ENCODE measurements at places on chromosomes 11 and 22.

GRCh38 chr11:9399466-9399865, 15.0 kb downstream of the IPO7 start:
- DNase-seq = no peak

DNA sequence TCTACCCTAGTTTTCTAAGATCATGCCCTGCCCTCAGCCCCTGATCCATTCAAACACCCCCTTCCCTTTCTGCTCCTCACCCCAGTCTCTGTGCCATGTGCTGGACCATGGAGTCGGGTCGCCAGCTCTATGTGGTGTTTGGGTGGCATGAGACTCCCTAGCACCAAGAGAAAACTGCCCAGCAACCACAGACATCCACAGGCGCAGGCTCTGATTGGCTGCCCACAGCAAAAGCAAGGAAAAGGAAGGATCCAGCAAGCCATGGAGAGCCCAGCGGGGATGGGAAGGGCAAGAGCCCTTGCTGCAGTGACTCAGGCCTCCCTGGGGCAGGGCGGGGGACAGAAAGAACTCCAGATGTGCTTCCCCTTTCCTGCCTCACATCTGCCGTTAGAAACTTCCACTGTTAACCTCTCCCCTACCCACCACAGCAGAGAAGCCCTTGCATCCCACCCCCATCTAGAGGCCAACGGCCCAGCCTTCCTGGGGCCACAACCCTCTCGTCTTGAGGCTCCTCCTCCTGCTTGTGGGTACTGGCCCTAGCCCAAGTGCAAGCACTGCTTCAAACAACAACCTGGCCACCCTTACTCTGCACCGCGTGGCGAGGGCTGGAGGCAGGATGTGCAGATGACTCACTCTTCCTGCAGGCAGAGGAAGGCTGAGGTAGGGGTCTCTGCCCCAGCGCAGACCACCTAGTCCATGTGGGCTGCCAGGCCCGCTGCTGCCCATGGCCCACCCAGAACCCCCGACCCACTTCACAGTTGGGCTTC, 9.7 kb upstream of the AHNAK start:
- peak; percentile 94 for DNase-seq

- no peak for DNase-seq
Observed at GRCh38 chr11:124754309-124754708, 2.3 kb upstream of the VSIG2 start.

- no peak for DNase-seq
Observed at GRCh38 chr22:22033803-22034468, 51.3 kb upstream of the TOP3B start.

DNA sequence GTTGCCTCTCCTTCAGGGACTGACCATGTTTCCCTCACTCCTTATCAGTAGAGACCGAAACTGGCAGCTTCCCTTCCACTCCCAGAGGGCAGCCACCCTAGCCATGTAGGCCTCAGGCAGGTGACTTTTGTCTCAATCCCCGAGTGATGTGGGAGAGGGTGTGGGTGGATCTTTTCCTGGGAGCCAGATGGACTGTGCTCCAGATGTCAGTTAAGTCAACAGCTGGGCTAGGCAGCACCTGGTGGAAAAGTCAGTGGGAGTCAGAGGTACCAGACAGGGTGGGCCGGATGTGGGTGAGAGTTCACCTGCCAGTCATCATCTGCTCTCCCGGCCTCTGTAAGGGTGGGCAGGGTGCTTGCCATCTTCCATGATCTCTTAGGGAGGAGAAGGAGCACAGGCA, 1.9 kb downstream of the BANF1 start:
- no peak for DNase-seq

- no peak for DNase-seq
Observed at GRCh38 chr11:123255909-123256308, 60.9 kb upstream of the CLMP start.

DNA sequence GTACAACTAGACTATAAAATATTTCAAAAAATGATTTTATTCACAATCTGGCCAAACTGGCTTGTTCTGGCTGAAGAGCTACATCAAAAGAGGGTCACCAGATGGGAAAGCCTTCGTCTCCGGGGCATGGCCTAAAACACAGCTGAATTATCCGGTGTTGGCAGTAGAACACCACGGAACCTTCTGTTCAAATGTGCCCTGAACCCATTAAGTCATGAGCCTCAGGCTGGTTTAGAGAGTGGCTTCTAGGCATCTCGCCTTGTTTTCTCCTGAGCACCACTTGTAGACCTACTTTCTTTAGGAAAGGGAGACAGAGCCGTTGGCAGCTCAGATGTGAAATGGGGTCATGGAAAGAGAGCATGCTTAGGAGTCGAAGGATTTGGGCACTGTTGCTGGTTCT, 890.2 kb downstream of the NTM start:
- no peak for DNase-seq

DNA sequence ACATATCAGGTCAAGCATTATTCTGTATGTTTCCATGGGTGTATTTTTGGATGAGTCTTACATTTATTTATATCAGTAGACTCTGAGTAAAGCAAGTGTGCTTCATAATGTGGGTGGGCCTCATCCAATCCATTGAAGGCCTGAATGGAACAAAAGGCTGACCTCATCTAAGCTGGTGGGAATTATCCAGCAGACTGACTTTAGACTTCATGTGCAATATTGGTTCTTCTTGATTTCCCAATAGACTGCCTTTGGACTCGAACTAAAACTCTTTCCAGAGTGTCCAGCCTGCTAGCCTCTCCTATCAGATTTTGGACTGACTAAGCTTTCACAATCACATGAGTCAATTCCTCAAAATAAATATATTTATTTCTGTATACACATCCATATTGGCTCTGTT, 116.2 kb downstream of the KIF18A start:
- DNase-seq = no peak

DNA sequence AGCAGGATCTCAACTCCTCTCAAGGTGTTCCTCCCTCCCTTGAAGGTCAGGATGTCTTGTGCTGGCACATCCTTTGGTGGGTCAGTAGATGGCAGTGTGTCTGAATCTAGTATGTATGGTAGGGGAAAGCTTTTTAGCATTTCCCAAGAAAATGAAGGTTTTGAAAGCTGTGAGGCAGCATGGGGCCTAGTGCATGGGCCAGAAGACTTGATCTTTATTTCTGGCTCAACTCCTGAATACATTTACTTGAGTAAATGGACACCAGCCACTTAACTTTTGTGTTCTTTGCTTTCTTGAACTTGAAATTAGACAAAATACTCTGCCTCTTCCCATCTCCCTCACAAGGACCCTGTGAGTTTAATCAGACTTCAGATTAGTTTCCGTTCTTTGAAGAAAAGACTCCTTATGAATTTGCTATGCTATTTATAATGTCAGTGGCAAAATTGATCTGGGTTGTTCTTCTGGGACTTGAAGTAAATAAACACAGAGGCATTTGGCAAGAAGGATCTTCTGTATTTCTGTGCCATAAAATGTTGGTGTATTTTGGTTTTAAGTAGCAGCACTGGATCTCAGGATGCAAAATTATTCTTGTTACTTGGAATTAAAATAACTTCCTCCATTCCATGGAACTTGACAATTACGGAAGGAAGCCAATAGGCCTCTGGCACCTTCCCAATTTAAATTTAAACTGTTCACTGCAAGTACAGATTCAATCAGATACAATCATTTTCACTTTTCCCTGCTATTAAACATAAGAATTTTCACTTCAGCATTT, 288.8 kb downstream of the CASP12 start:
- DNase-seq = peak; percentile 15

- DNase-seq = no peak
Observed at GRCh38 chr11:132263241-132263640, 892.8 kb downstream of the NTM start.

DNA sequence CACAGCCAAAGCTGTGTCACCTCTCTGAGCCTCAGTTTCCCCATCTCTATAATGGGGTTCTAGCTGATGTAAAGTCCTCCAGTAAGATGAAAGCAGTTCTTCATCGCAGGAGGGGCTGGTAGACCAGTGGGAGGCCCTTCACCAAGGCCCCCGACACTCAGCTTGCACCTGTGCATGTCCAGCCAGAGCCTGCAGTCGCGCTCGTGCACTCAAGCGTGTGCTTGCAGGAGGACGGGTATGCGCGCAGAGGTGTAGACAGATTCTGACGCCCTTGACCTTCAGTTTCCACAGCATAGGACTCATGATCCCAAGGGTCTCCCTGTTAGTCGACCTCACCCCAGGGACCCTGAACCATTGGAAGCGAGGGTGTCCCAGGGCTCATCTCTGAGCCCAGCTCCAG, 633.7 kb downstream of the TBC1D22A start:
- DNase-seq = no peak

- DNase-seq = no peak
Observed at GRCh38 chr11:64935359-64936081, at the start of gene GPHA2. Gene GPHA2, minus strand, starts transcription at chr11:64935893. Its CDS starts 433 bp downstream, at chr11:64935460.

DNA sequence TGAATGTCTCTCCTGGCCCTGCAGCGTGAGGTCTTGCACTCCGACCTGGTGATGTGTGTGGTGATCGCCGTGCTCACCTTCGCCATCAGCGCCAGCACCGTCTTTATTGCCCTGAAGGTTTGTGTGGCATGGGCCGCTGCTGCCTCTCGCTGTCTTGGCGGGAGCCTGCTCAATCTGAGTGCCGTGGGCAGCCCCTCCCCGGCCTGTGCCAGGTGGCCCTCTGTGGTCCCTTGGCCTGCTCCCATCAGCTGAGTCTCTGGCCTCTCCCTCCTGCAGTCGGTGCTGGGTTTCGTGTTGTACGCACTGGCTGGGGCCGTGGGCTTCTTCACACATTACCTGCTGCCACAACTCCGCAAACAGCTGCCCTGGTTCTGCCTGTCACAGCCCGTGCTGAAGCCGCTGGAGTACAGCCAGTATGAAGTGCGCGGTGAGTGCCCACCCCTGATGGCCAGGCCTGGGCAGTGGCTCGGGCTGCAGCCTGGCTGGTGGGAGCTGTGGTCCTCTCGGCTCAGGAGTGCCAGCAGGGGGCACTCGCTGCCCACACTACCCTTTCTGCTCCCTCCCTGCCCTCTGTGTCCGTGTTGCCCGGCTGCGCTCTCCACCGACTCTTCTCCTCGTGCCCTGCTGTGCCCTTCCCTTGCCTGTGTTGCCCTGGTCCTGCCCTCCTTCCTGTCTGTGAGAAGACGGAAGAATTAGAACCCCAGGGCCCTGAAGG, 10.2 kb downstream of the PCNX3 start:
- peak; percentile 38 for DNase-seq

GRCh38 chr11:75161506-75162095, 10.7 kb downstream of the SLCO2B1 start:
- DNase-seq = no peak

DNA sequence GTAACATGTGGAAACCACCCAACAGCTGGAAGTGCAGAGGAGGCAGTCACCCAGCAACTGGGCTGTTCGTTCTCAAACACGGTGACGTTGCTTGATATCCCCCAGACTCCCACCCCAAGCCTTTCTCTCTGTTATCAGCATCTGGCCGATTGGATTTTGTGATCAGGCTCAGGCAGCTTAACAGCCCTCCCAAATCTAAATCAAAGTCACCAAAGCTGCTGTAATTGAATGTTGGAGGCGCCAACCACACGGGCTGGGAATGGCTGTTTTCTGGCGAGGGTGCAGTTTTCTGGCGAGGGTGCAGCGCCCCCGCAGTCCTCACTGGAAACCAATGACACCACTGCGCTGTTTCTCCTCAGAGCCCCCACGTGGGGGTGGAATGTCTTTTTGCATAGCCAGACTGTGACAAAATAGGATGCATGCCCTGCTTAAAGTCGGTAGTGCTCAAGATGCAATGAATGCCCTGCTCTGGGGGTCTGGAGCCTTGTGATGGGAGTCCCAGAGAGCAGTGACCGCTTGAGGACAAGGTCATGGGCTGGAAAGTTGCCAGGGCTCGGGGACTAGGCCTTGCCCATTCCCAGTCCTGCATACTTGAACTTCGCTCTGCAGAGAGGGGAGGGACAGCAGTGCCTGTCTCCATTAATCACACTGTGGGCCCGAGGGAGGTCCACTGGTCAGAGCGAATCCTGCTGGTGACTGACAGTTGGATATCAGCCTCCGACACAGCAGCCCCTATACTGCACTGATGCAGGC, 105.3 kb downstream of the MORC2 start:
- DNase-seq = no peak

- DNase-seq = no peak
Observed at GRCh38 chr11:96275801-96276594, 67.0 kb downstream of the MAML2 start.

DNA sequence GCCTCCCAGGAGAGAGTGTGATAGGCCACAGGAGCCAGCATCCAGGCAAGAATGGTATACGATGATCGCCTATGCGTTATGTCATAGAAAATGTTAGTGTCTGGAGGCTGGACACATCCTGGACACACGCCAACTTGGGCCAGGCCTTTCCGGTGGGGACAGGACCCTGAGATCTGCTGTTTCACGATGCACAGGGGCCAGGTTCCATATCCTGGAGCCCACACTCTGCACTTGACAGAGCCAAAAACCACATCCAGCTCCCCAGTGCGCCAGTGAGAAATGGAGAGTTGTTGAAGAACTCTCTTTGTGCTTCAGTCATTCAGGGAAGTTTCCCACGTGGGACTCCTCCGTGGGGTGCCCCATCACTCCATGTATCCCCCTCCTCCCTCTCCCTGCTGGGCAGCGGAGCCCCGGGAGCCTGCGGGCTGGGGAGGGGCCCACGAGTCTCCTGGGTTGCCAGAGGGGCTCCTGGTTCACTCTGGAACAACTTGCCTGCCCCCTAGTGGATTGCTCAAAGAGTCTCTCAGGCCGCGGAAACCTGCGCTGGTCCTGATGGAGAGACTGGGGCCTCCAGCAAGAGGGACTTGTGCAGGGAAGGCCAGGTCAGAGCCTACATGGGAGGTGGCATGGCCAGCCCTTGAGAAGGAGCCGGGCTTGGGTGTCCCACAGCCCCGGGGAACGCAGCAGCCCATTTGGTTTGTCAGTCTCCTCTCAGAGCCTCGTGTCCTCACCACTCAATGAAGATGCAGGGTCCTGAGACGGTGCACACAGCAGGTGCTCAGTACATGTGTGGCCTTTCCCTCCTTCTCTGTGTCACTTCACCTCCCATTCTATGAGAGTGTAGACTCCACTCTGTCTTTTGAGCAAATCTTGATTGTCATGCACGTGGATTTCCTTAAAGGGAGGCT, 10.2 kb upstream of the LRRC32 start:
- DNase-seq = peak; percentile 53

All from NCI-H460 (cell line).